ENCODE measurements at places on chromosomes 5 and 9.

DNA sequence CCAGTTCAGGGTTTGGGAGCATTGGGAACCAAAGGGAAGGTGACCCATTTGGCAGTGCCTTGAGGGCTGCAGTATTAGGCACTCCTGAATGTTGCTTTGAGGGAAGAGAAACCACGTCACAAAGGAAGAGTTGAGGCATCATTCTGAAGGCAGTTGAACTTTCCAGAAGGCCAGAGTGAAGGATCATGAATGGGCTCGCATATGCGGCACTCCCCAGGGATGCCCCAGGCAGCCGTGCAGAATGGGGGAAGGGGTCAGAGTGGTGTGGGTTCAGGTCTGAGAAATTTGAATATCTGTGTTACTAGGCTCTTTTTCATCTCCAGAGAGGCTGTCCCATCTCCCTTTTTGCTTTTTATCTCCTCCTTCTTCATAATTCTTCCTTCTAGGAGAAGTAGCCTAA, 60.6 kb upstream of the HMHB1 start:
- no peak for DNase-seq

- DNase-seq: no peak
Observed at GRCh38 chr9:137009938-137010732, 13.8 kb upstream of the CLIC3 start.

- no peak for DNase-seq
Observed at GRCh38 chr5:91670563-91670962, 287.4 kb upstream of the ARRDC3 start.

- no peak for DNase-seq
Observed at GRCh38 chr9:10921671-10922070, 308.9 kb upstream of the PTPRD start.

DNA sequence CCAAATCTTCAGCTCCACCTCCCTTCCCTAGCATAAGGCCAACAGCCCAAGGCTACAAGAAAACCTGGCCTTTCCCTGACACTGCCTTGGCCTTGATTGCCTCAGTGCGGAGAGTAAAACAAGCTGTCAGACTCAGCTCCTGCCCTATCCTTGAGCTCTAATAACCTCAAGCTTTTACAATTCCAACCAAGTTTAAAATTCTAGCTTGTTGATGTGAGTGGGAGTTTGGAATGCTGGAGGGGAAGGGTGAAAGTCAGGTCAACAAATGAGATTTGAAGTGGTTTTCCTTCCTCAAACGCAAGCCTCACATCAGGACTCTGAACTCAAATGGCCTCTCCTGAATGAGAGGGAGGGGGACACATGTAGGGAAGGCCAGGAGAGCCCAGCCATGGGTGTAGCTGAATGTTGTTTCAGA, 197.0 kb upstream of the VLDLR start:
- DNase-seq: no peak

GRCh38 chr9:83792746-83793145, 24.8 kb downstream of the GKAP1 start:
- no peak for DNase-seq

GRCh38 chr5:55471468-55471867, 63.3 kb downstream of the PLPP1 start:
- DNase-seq: no peak

GRCh38 chr9:132849185-132849706, 28.8 kb downstream of the AK8 start:
- no peak for DNase-seq

GRCh38 chr5:20353499-20353898, 365.5 kb upstream of the CDH18 start:
- DNase-seq: no peak

DNA sequence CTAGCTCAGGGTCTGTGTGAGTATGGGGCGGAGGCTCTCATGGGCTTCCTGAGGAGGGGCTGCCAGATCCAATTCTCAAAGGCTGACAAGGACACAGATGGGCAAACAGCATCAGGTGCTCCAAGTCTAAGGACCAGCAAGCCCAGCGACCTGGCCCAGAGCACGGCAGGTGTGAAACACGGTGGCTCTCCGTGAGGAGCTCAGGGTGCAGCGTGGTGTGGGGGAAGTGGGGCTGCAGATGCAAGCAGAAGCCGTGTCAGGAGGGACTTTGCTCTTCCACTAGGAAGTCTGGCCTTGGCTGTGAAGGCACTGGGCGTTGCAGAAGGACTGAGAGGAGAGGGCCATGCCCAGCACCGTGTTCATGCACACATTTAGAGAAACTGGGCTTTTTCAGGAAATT, 420.0 kb downstream of the GADD45G start:
- no peak for DNase-seq

- no peak for DNase-seq
Observed at GRCh38 chr5:27216367-27216950, 178.1 kb upstream of the CDH9 start.

- DNase-seq: no peak
Observed at GRCh38 chr5:42852826-42853225, 41.1 kb upstream of the SELENOP start.
